ENCODE measurements at places on chromosomes 12 and 14. TPM values are rescaled to one million over a fixed set of nuclear protein-coding genes. Genes with fewer than 3 reads are reported as not detected.

RNU4-1 gene
- not detected for polyA plus RNA-seq

OTOGL gene
- polyA plus RNA-seq, result not detected

C12orf42 gene
- 25.4 TPM for polyA plus RNA-seq

TEX52 gene
- polyA plus RNA-seq, result not detected

GPD1 gene
- polyA plus RNA-seq, result not detected

MGAT4C gene
- polyA plus RNA-seq, result not detected

TAS2R46 gene
- not detected for polyA plus RNA-seq
